ENCODE measurements at places on chromosomes 7 and 10.

GRCh38 chr7:41652267-41652666, 50.6 kb downstream of the INHBA start:
- no peak for DNase-seq

DNA sequence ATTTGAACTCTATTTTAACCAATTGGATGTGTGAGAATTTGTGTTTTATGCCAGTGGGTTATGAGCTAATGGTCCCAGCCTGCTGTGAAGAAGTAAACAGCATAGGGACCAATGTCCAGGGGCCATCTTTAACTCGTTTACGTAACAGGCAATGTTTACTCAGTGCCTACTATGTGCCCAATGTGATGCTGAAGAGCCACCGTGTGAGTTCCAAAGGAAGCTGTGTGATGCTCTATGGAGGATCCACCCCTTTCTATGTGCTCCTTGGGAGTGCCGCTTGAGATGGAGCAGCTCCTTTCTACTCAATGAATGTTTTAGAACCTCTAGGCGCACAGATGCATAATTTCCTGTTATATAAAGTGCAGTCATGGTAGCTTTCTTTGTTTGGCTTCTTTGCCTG, 21.3 kb downstream of the DYNC1I1 start:
- no peak for DNase-seq

- DNase-seq = no peak
Measured at GRCh38 chr7:150323682-150324372, 482 bp upstream of the ACTR3C start.

- DNase-seq = no peak
Measured at GRCh38 chr10:24791084-24791726, 67.5 kb upstream of the ARHGAP21 start.

DNA sequence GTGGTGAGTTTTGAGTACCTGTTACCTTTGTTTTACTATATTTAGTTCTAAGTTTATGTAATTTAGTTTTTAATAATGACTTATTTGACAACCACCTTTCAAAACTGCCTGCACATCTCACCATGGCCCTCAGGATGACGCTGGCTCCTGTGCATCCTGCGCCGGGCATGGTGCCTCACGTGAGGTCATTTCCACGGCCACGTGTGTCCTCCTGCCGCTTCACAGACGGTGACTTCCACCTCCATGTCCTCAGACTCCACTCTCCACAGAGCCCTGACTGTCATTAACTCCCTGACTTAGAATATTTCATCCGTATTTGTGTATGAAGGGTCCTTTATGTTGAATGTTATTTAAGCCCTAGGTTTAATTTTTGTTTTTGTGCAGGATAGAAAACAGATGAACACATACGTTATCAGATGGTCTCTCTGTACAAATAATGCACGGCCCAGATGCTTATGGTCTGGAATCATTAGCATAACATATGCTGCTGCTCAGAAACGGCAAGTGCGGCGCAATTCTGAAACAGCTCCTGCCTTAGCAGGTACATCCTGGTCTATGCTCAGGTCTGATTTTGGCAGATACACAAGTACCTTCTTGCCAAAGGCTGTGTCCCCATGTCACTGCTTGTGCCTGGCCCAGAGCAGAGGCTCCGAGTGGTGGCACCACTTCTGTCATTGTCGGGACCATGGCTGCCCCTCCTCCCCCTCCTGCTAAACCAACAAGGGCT, 155.8 kb downstream of the WDR37 start:
- no peak for DNase-seq

DNA sequence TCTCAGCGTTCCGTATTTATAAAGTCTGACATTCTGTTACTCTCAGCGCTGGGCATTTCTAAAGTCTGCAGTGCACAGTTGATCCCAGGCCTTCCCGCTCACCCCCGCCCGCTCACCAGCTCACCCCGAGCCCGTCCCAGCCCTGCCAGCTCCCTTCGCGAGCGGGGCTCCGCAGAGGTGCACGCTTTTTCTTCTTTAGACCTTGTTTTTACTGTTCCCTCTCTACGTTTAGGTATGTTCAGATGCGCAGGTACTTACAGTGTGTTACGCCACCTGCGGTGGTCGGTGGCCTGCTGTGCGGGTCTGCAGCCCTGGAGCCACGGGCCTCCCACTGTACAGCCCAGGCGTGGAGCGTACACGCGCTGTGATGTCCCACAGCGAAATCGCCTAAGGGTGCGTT, 28.8 kb downstream of the NKX6-2 start:
- DNase-seq = no peak

- DNase-seq = no peak
Measured at GRCh38 chr10:80196270-80196949, 8.9 kb downstream of the ANXA11 start.

DNA sequence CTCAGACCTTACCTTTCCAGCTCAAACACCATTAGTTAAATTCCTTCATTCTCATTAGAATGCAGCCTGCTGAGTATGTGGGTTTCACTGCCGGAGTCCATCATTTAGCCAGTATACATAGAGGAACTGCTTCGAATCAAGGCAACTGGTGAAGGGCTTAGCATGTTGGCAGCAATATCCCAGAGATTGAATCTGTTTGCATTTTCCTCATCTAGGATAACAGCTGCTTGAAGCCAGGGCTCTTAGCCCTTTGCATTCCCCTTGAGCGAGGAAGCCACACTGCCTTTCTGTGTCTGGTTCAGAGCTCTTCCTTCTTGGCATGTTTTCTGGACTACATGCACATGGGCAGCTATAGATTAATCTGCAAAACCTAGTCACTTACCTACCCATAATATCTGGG, 14.7 kb downstream of the NODAL start:
- DNase-seq = no peak

GRCh38 chr10:11962176-11962575, 80.4 kb downstream of the UPF2 start:
- no peak for DNase-seq

DNA sequence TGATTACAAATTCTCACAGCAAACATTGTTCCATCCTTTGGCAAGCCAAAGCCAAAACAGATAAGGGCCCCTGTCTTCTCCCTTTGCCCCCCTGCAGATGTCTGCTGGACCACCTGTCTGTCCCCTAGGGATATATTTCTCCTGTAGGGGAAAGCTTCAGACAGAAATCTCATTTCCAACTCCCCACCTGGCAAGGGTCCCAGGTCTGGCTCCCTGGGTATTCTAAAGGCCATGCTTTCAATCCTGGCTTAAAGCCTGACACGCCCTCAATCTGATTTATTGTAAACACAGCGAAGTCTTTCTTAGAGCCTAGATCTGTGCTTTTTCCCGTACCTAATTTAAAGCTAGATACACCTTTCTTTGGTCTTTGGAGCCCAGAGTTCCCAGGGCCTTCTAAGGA, 66.1 kb downstream of the KCNMA1 start:
- no peak for DNase-seq

DNA sequence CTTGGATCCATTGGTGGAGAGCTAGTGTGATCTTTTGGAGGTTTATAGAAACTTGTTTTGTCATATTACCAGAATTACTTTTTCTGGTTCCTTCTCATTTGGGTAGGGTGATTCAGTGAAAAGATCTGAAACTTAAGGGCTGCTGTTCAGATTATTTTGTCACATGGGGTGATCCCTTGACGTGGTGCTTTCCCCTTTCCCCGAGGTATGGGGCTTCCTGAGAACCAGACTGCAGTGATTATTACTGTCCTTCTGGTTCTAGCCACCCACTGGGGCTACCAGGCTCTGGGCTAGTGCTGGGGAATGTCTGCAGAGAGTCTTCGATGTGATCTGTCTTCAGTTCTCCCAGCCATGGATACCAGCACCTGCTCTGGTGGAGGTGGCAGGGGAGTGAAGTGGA, 1030.0 kb downstream of the GRM8 start:
- no peak for DNase-seq

DNA sequence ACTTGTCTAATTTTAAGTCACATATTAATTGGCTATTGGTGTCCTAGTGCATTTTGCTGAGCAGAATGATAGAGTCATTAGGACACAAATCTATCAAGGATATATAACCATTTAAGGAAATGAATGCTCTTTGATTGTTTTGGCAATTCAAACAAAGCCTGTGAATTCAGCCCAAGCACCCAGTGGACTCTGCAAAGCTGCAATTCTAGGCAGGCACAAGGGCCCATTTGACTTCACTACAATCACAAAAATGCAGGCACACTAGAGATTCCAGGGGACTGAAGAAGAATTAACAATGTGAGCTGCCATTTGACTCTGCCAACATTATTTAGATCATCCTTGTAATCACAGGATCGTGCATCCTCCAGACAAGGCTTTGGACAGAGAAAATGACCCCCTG, 544.2 kb upstream of the PHF14 start:
- DNase-seq = no peak

DNA sequence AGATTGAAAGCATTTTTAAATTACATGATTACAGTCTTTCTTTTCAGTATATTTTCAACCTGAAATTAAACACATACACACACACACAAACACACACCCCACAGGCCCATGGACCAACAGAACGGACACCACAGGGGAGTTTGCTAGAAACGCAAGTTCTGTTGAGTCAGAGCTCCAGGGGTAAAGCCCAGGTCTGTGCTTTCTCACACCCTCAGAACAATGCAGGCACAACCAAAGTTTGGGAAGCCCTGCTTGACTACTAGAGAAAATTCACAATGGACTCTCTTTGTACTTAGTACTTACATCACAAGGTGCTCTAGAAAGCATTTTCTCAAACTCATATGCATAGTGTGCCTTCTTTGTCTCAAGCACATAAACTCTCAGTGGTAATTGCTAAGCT, 704.0 kb upstream of the IGFBP3 start:
- no peak for DNase-seq

GRCh38 chr10:59325116-59325515, 37.2 kb downstream of the FAM13C start:
- DNase-seq = no peak

- DNase-seq = no peak
Measured at GRCh38 chr10:28913436-28914237, 236.3 kb downstream of the BAMBI start.

DNA sequence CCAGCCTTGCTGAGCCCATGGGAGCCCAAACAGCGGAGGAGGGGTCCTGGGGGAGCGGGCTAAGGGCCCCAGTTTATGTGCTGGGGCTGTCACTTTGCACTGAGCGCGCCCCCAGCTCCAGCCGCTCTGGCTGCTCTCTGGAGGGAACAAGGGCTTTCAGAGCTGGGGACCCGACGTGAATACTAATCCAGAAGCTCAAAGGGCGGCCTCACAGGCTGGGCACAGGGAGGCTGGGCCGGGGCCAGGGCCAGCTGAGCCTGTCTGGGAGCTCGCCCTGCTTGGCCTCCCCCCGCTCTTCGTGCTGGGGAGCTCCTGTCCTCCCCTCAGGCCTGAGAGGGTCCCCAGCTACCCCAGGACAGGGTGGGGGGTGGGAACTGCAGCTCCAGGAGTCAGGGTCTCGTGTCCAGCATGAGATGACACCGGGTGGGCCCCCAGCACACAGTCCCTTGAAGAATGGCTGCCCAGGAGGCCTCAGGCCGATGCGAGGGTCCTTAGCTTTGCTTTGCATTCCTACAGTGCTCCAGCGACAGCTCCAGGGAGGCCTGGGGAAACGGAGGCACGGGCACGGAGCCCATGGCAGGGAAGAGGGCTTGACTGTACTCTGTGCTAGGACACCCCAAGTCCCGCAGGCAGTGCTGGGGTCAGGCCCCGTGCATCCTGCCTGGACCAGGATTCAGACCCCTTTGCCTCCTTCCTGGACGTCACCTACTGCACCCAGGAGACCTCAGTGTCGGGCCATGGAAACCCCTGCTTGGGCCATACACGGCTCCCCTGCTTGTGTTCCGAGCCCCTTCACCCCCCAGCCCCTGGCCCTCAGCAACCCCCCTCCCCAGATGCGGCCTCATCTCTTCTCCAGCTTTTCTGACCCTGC, 5.8 kb upstream of the AMZ1 start:
- DNase-seq = no peak

GRCh38 chr10:42960991-42961795, 115.7 kb upstream of the RET start:
- DNase-seq = no peak

GRCh38 chr7:92115821-92116220, 18.5 kb downstream of the CYP51A1 start:
- no peak for DNase-seq
